ENCODE measurements at places on chromosomes 11 and 22. TPM values are rescaled to one million over a fixed set of nuclear protein-coding genes. Genes with fewer than 3 reads are reported as not detected.

DNA sequence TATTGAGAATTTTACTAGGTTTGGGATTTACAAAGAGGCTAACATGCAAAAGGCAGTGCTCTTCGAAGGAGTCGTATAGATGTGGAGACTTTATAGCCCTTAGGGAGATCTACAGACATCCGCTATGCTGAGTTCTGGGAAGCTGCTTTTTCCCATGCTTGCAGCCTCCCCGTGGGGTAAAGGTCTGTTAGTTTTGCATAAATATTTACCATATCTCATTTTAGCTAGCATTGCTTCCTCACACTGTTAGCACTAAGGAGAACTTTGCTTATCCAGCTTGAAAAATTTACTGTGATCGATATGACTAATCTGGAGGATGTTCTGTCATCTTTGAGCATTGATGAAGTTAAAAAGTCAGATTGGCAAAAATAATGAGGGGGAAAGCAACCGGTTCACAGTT, 18.6 kb downstream of the ARHGEF12 start:
- no peak overlapping the region for H3K4me3 ChIP-seq
- H3K27me3 ChIP-seq = peaks cover 49% of the 10 kb centered on the region
- no peak for DNase-seq

DNA sequence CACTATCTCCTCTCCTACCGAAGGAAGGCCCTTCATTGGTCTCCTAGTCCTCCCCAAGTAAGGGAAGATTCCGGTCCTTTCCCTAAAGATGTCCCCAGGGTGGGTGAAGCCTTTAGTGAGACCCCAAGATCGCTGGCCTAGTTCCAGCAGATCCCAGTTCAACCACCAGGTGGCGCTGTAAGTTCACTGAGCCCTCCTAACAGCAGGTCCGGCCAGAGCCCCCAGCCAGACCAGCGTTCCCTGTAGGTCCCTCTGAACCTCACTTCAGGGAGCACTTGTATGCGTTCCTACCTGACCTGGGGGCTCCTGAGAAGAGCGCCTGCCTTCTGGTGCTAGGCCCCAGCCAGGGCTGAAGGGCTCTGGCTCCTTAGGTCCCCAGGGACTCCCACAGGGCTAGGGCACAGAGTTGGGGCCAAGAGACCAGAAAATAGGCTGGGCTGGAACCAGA, 38.1 kb downstream of the LMO1 start:
- H3K27me3 ChIP-seq = peaks cover 5% of the 10 kb centered on the region
- DNase-seq = peak; percentile 66

MYOD1 gene
- total RNA-seq = not detected

CLMP gene
- 0.17 TPM for total RNA-seq

DNA sequence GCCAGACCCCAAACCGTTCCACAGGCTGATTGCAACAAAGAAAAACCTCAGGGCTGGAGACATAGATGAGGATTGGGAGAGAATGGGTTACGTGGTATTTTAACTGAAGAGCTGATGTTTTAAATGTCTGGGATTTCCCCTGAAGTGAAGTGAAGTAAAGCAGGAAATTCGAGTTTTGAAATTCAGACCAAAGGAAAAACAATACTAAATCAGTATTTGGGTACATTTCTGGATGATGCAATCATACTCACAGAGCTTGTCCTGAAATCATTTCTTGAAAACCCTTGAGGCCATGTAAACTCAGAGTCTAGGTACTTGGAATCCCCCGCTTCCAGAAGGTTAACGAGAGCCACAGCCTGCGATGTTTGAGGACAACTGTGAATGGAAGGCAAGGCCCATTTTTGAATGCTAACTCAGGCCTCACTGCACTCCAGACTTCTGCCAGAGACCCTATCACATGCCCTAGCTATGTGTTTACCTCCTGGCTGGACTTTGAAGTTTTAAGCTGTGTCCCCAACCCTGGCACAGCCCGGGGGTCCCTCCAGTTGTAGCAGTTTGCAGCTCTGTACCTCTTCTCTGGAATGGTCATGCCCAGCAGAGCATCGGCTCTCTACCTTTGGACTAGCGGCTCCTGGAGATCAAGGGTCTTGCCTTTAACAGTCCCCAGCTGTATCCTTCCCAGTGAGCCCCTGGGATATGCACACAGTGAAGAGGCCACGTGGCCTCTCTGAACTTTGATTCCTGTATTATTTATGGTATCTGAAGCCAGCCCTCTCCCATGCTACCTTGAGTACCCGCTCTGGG, 5.4 kb upstream of the FTH1 start:
- DNase-seq = no peak
- H3K4me3 ChIP-seq = peak overlapping the region; percentile 72

GRCh38 chr22:20064140-20064480, 15.9 kb upstream of the DGCR8 start:
- H3K27me3 ChIP-seq = no peaks in the 10 kb centered on the region
- no peaks in the 10 kb centered on the region for H3K36me3 ChIP-seq
- no peak overlapping the region for H3K27ac ChIP-seq
- no peak for DNase-seq
- H3K4me3 ChIP-seq = no peak overlapping the region

DNA sequence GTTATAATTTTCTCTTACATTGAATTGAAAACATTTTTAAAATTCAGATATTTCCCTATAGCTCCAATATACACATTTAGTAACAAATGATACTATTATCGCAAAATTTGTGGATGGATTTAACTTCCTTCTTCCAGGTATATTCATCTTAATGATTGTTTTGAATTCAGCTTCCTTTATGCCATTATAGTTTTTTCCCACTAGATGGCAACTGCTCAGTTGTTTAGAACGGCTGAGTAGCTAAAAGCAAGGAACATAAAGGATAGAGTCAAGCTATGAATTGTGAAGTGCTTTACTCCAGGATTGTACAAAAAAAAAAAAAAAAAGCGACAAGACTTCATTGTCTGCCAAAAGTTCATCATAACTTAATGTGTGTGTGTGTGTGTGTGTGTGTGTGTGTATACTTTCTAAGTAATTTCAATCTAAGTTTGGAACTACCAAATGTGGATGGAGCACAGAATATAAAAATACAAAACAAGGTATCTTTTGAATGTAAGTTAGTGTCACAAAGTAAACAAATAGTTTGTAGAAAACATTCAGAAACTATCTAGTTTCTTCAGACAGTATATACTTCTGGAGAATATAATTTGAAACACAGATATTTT, 846.4 kb downstream of the DLG2 start:
- H3K27me3 ChIP-seq = no peaks in the 10 kb centered on the region
- H3K4me1 ChIP-seq = no peaks in the 10 kb centered on the region
- DNase-seq = no peak
- no peak overlapping the region for H3K27ac ChIP-seq
- no peaks in the 10 kb centered on the region for H3K36me3 ChIP-seq

All from activated T-cell treated with anti-CD3 and anti-CD28 coated beads, Interleukin-2, amount 50 U/mL, for 72 hours (primary cell).